Right renal cortex interstitium (tissue), 3 donors: ENCODE measurements at places on chromosomes 4 and X. TPM values are rescaled to one million over a fixed set of nuclear protein-coding genes. Genes with fewer than 3 reads are reported as not detected.

GRCh38 chrX:153646620-153647373, at the start of gene DUSP9:
TSS of gene DUSP9 (plus strand) at chrX:153647203. CDS start at chrX:153647954, 751 bp downstream.
- no peak for DNase-seq

GRCh38 chrX:39222346-39223113, 421.3 kb downstream of the MID1IP1 start:
- no peak for DNase-seq

DNA sequence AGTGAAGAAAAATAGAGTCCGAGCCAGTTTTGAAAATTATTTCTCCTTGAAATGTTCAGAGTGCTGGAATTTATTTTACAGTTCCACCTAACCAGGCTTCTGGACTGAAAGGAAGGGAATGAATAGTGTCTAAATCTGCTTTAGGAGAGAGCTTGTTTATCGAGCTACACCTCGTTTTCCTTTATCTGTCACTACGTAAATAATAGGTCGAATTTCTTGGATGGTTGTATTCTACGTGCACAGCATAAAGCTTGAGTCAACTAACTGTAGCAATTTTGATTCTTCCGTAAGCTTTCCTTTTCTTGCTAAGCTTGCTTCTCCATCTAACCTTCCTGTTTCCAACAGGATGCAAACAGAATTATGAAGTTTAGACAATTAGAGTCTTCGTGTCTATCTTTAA, 48.6 kb downstream of the ADGRL3 start:
- DNase-seq: no peak

DNA sequence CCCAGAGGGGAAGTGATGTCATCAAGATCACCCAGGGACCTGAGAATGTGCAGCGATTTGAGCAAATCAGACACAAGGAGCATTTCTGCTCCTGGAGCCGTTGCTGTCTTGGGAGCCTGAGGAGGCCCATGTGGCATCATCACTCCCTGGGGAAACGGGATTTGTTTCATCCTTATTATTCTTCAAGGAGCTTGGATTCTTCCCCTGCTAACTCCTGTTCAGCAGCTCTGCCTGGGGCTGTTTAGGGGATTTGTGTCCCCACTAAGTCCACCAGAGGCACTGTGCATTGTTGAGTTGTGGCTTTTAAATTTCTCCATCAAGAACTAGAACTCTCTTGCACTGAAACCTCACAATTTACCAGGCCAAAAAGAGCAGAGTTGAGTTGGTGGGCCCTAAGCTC, 104.2 kb upstream of the MSX1 start:
- no peak for DNase-seq

DNA sequence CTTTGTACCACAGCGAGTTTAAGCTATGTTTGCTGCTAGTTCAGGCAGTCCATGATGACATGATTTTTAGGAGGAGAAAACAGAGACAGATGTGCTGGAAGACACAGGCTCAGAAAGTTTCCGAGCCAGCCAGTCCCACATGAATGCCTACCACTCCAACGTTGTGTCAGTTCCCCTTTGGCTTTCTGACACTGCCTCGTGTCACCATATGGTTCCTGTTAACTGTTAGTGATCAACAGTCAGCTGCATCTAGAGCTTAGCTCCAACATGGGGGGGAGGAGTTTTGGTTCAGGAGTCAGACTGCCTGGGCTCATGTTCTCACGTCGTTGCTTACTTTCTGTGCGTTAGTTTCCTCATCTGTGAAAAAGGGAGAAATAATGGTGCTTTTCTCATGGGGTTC, 343.7 kb downstream of the MID1IP1 start:
- DNase-seq: no peak

DNA sequence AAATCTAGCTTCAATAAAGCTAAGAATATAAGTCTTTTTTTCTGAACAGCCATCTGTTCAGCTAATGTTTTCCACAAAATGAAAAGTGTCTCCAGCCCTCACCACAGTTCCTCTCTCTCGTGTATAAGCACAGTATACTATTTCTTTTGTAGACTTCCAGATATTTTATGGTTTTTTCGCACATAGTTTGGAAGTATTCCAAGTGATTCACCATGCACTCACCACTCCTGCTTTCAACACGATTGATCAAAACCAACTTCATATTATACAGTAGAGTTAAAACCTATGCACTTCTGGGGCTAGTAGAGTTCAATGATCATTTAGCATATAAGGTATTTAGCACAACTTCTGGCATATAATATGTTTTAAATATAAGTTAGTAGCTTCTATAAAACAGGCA, 105.8 kb upstream of the DCAF12L1 start:
- DNase-seq: no peak

- no peak for DNase-seq
These were observed 29.5 kb downstream of the SH3TC1 start for GRCh38 chr4:8228319-8229250.

GRCh38 chrX:152932598-152933175, 34.8 kb downstream of the ZNF185 start:
- DNase-seq: no peak

GRCh38 chr4:153873741-153874140, 84.9 kb upstream of the SFRP2 start:
- no peak for DNase-seq

DNA sequence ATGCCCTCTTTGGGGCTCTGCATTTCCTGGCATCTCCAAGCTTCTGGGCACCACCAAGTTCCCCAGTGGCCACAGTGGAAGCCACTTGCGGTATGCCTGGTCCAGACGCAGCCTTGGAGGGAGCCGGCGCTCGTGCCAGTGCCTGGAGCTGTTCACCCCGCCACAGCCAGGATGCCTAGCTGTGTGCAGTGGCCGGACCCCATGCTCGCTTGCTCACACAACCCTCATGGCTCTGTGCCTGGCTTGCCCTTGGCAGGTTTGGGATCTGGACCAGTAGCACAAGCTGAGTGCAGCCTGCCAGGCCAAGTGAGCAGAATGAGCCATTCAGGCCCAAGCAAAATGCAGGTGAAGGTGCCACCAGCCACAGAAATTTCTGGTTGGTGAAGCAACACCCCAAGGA, 283.5 kb downstream of the EVC2 start:
- DNase-seq: no peak

DNA sequence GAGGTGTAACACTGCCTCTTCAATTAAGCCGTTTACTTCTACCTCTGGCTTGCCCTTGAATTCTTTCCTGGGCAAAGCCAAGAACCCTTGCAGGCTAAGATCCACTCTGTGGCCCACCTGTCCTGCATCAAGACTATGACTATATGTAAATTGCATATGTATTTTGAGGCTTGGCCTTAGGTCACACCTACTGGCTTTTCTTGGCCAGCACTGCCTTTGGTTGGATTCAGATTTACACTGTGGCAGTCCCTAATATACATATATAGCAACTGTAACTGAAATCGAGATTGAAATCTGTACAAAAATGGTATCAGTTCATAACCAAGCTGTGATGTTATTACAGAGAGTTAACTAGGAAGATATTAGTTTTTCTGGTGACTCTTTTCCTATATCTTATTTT, 151.5 kb downstream of the CFAP47 start:
- no peak for DNase-seq

- no peak for DNase-seq
These were observed 4.5 kb downstream of the HHIP start for GRCh38 chr4:144650311-144651005.

- no peak for DNase-seq
These were observed 19.3 kb upstream of the RPL34 start for GRCh38 chr4:108601106-108601505.

DNA sequence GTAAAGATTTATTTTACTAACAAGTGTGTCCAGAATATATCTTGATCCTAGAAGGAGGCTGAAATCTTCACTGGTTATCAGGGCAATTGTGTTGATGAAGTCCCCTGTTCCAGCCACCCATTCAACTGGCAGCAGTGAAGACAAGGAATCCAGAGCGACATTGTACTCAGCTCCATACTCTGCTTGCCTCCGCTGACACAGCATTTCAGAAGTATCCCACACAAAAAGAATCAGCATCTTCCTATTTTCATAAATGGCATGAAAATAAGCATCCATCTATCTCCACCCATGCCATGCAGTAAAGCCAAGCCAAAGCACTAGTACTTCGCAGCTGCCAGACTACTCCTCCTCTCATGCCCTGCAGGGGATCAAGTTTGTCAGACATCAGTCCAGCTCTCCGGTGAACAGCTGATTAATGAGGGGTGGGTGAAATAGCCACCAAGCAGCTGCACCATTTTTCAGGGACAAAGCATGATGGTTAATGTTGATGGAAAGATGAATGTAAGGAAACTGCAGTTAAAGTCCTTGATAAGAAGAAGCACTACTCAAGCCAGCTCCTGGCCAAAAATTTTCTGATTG, 54.0 kb downstream of the COL25A1 start:
- DNase-seq: no peak

DNA sequence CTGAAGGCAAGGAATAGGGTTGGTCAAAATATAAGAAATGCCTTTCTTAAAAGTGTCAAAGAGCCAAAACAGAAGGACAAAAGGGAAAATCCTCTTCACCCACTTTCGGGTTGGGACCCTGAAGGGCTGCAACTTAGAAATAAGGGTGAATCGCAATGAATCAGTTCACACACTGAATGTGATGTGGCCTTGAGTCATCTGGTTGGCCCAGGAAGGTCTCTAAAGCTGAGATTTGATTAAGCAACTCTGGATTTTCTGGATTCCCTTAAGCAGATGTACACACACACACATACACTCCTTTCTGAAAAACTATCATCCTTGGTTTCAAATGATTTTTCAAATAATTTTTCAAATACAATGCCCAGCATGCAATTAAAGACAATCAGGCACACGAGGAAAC, 13.1 kb downstream of the TAB3 start:
- no peak for DNase-seq

F8 gene
- 18.2 TPM for polyA plus RNA-seq

ADRA2C gene
- 8.1 TPM for polyA plus RNA-seq

NPNT gene
- polyA plus RNA-seq: 217 TPM

PNMA5 gene
- 0.40 TPM for polyA plus RNA-seq

SRPX gene
- 13.9 TPM for polyA plus RNA-seq

PNMA6A gene
- 9.9 TPM for polyA plus RNA-seq

HDX gene
- 6.7 TPM for polyA plus RNA-seq
